ENCODE measurements at places on chromosomes 16 and 17.
A peak's percentile ranks its signal among the peaks of the same experiment; 100 is the strongest.

- no peak for DNase-seq
Observed at GRCh38 chr16:26951950-26952349, 114.8 kb upstream of the C16orf82 start.

DNA sequence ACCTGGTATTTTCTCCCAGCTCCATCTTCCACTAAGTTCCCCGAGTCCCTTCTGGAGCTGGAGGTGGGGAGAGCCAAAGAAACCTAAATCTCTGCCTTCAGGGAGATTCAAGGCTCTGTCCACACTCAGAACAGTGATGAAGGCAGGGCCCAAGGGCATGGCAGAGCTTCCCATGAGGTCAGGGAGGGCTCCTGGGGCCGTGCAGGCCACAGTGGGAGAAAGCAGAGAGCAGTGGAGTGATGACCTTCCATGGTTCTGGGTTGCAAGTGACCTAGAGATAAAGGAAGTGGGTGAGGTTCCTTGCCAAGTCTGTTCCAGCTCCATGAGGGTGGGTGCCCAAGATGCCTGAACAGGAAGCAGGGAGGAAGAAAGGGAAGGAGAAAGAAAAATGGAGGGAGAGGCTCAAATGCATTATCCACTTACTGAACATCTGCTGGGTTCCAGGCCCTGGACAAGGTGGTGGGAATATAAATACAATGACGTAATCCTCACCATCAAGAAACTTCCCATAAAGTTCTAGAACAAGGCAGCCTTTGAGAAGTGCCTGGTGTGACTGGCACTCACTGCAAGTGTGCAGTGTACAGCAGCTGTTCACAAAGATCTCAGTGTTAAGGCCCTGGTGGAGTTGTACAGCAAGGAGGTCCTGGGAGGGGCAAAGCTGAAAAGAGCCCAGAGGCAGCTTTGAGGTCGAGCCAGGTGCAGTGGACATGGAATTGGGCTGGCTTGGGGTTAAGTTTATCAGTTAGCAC is 13.3 kb downstream of the TBKBP1 start:
- DNase-seq = no peak

DNA sequence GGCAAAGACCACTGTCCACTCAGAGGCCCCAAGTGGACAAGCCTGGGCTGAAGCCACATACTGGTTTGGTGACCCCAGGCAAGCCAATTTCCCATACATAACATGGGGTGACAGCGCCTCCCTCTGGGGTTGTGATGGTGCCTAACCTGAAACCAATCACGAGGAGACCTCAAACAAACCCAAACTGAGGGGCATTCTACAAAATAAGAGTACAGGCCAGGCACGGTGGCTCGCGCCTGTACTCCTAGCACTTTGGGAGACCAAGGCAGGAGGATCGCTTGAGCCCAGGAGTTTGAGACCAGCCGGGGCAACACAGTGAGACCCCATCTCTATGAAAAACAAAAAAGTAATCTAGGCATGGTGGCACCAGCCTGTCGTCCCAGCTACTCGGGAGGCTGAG is 3.6 kb downstream of the P2RX5 start:
- no peak for DNase-seq

- DNase-seq = no peak
Observed at GRCh38 chr17:3768769-3769168, 32.2 kb downstream of the ITGAE start.

- no peak for DNase-seq
Observed at GRCh38 chr17:28665994-28666393, 4.0 kb downstream of the SUPT6H start.

DNA sequence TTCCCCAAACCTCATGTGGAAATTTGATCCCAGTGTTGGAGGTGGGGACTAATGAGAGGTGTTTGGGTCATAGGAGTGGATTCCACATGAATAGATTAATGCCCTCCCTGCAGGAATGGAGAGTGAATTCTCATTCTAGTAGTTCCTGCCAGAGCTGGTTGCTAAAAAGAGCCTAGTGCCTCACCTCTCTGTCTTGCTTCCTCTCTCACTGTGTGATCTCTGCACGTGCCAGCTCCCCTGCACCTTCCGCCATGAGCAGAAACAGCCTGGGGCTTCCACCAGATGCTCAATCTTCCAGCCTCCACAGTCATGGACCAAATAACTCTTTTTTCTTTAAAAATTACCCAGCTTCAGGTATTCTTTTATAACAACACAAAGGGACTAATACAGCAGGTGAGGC is 72.9 kb upstream of the CLEC3A start:
- no peak for DNase-seq

- peak; percentile 98 for DNase-seq
Observed at GRCh38 chr17:17900615-17901520, 64.1 kb upstream of the SREBF1 start.

GRCh38 chr16:57422026-57422944 is 17.7 kb downstream of the CCL17 start:
- peak; percentile 79 for DNase-seq

DNA sequence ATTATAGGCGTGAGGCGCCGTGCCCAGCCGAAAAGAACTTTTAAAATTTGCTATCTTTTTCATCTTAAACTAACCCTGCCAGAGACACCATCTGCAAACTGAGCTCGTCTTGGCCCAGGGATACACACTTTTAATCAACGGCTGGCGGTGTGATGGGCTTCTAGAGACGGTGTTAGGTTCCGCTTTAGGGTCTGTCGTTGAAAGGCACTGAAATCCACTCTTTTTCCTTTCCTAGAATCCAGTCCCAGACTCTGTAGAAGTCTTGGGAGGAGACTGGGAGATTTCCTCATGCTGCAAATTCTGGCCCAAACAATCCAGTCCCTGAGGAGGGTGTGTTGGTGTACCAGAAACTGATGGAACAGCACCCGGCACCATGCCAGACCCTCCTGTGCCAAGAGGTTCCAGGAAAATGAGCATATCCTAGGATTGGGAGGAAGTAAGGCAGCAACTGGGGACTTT is 52.0 kb upstream of the TEX2 start:
- DNase-seq = peak; percentile 98

DNA sequence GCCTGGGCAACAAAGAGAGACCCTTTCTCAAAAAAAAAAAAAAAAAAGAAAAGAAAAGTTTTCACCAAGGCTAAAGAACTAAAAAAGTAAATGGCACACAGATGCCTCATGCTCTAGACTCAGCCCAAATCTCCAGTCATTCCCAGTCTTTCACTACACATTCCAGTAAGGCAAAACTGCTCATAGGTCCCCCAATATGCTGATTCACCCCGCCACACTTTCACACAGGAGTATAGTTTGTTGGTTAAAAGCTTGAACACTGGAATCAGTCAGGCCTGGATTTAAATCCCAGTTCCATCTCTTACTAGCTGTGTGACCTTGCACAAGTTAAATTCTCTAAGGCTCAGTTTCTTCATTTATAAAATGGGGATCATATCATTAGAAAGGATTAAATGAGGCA is 1.9 kb downstream of the PIGS start:
- no peak for DNase-seq

GRCh38 chr17:65360961-65361552 is 200.4 kb downstream of the AXIN2 start:
- DNase-seq = no peak

GRCh38 chr16:10297341-10298006 is 88.4 kb upstream of the ATF7IP2 start:
- no peak for DNase-seq

DNA sequence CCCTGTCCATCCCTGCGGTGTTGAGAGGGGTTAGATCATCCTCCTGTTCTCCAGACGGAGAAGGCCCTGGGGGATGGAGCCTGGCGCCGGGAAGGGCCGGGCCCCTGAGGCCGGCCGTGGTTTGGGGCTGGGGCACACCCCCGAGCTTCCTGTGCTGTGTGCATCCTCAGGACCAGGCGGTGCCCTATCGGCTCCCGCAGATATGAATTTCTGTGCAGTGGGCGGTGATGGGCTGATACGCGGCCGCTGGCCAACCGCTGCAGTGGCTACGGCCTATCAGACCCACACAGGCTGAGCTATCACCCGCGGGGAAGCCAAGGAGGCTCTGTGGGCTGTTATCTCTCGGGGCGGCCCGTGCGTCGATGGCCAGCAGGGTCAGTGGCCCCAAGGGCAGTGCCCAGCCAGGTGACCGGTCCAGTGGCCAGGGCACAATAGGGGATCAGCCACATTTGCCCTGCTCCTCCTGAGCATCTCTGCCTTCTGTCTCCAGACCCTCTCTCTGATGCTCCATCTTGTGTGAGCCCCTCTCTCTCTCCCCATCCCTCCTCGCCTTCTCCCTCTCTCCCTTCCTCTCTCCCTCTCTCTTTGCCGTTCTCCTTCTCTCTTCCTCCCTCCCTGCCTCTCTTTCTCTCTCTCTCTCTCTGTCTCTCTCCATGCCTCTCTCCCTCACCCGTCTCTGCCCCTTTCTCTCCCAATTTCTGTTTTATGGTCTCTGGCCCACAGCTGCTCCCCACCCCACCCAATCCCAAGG is 38.7 kb downstream of the ZFPM1 start:
- no peak for DNase-seq

DNA sequence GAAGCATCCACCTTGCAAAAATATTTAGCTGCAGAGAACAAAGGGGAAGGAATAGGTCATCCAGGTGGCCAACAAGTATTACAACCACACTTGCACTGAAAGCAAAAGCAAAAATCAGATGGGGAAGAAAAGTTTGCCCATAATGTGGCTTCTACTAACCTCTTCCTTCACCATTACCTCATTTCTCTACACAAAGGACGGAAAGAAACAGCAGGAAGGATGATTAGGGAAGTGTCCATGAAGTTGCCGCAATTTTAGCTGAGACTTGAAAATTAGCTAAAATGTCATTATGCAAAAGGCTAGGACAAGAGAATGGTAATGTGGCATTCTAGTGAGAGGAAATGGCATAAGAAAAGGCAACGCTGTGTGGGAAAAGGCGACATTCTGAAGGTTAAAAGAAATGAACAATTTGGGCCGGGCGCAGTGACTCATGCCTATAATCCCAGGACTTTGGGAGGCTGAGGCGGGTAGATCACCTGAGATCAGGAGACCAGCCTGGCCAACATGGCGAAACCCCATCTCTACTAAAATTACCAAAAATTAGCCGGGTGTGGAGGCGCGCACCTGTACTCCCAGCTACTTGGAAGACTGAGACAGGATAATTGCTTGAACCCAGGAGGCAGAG is 13.7 kb downstream of the KANSL1 start:
- DNase-seq = no peak

DNA sequence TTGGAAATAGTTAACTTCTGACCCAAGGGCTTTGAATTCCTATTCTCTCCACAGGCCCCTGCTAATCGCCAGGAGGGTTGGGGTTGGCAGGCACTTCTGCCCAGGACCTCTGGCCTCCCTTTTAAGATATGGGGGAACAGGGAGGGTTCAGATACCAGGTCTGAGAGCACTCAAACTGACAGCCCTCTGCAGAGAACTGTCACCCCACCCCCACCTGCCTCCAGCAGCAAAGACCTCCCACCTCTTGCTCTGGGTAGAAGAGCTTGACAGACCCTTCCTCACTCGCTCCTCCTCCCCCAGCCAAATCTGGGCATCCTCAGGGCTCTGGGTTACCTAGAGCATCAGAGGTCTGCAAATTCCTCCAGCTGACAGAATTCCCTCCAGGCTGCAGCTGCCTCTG is 11.6 kb downstream of the CDH3 start:
- no peak for DNase-seq

- DNase-seq = no peak
Observed at GRCh38 chr17:39462631-39463375, 1.5 kb downstream of the CDK12 start.

DNA sequence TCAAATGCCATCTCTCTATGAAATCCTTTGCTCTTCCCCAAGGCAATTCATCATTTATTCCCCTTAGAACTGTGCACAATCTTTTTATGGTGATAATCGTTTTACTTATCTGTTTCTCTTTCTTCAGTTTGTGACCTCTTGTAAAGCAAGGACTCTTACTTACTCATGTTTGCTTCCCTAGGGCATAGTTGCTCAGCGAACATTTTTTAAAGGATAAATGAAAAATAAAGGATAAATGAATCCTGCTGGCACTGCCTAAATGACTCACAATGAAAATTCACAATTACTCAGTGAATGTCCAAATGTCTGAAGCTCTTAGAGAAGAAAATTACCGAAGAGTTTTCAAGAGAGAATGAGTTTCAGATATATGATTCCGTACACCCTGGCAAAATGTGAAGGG is 671.7 kb downstream of the CDH11 start:
- peak; percentile 66 for DNase-seq

GRCh38 chr16:85360323-85361277 is 248.3 kb upstream of the CIBAR2 start:
- no peak for DNase-seq

GRCh38 chr17:43979011-43979410 is 25.3 kb upstream of the PYY start:
- no peak for DNase-seq

- DNase-seq = no peak
Observed at GRCh38 chr16:47634126-47634525, 173.0 kb downstream of the PHKB start.

DNA sequence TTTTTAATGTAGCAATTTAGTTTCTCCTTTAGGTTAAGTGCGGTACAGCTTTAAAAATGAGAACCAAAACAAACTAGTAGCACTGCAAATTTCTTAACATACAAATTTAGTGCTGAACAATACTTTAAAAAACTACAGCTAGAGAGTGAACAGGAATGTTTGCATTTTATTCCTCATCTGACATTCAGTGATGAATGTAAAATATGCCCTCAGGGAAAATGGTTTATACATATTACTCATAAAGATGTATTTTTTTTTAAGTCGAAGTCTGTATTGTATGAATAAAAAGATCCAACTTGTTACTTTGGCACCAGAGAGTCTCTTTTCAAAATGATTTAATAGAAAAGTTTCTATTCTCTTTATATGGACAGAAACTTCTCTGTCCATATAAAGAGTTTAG is 96.8 kb downstream of the BRIP1 start:
- peak; percentile 27 for DNase-seq

GRCh38 chr17:33019161-33019890 is 27.7 kb downstream of the SPACA3 start:
- no peak for DNase-seq

- DNase-seq = peak; percentile 67
Observed at GRCh38 chr16:87056083-87056482, 261.1 kb downstream of the C16orf95 start.

DNA sequence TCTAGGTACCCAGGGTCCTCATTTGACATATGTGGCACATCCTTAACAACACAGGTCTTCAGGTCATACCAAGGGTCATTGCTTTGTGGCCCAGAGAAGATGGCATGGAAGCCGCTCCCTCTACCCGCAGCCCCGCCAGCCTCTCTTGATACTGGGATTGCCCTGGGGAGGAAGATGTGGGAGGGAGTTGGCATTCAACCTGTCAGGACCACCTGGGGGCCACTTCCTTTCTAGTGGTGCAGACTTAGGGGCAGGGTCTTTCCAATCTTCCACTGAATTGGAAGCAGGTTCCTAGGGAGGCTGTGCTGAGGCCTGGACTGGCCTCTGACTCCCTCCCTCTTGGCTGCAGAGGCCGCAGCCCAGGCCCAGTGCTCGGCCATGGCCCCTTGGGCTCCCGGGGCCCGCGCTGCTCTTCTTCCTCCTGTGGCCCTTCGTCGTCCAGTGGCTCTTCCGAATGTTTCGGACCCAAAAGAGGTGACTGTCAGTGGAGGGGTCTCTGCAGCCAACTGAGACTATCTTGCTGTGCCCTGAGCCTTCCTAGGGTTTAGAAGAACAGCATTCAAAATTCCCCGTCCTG is 5.1 kb upstream of the HEXIM1 start:
- DNase-seq = no peak

- no peak for DNase-seq
Observed at GRCh38 chr17:37059493-37059892, 110.7 kb downstream of the AATF start.

GRCh38 chr17:58109197-58109596 is 26.0 kb downstream of the DYNLL2 start:
- no peak for DNase-seq
